Activated T-cell treated with anti-CD3 and anti-CD28 coated beads for 1 hour (primary cell): ENCODE measurements at places on chromosomes 1 and 21.
A peak's percentile ranks its signal among the peaks of the same experiment; 100 is the strongest.

DNA sequence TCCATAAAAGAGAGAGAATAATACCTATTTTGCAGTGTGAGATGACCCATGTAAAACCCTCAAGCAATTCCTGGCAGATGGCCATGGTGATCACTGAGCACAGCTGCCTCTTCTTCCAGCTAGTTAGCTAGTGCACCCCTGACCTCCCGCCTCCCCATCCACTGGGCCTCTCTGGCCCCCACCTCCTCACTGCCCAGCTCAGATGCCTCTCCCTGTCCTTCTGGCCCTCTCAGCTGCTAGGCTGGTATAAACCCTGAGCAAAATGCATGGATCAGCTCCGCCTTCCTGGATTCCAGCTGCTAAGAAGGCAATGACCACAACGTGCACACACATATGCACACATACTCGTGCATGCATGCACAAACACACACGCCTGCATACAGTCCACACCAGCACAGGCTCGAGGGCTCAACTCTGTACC is 117.2 kb downstream of the DMRTB1 start:
- no peak for DNase-seq

GRCh38 chr1:8649875-8650274 is 167.6 kb downstream of the RERE start:
- DNase-seq: no peak

GRCh38 chr1:6016191-6016865 is 24.1 kb upstream of the NPHP4 start:
- DNase-seq: no peak

DNA sequence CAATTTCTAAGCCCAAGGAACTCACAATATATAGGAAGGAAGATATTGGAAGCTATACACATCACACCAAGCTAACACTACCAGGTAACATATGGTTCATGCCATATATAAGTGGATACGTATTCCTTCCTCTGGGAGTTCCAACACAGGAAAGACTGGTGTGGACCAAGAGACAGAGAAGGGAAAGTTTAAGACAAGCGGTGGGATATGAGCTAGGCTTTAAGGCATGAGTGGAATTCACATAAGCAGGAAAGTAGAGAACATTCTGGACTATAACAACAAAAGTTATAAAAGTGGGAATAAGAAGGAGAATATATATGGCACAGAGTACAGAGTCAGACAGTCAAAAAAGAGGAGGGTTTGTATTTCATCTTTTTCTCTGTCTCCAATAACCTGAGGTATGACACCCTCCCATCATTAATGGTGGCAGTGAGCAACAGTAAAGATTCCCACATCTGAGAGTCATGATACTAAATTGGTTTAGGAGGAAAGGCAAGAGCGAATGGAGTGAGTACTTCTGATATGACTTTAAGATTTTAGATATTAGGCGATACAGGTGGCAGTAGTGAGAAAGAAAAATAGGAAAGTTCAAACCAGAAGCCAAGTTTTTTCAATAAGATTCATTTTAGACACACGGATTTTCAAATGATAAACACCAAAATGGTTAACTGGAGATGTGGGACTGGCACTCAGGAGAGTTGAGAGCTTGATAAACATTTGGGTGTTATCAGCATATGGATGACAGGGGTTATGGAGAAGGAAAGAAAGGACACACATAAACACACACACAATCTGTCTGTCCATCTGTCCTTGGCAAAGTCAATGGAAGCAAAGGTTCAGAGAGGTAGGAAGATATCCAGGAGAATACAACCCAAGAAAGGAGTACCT is 87.4 kb upstream of the TTC39A start:
- no peak for DNase-seq

GRCh38 chr1:54850737-54851136 is 36.3 kb downstream of the DHCR24 start:
- no peak for DNase-seq

GRCh38 chr1:109258481-109259466 is 9.4 kb downstream of the CELSR2 start:
- DNase-seq: no peak

DNA sequence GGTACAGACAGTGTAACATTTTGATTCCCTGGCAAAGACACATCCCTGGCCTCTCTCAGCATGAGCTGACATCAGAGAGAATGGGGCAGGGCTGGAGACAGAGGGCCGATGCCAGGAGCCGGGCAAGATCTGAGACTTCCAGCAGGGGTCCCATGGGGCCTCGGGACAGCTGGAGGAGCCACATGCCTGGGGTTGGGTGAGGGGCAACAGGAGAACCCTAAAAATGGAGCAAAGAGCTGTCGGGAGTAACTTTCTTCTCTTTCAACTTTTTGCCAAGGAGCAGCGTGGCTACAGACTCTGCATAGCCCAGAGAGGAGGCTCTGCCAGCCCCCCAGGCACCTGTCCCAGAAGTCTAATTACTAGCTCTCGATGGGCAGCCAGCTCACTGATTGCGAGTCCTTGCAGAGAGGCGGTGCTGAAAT is 130.8 kb downstream of the LACTBL1 start:
- no peak for DNase-seq

DNA sequence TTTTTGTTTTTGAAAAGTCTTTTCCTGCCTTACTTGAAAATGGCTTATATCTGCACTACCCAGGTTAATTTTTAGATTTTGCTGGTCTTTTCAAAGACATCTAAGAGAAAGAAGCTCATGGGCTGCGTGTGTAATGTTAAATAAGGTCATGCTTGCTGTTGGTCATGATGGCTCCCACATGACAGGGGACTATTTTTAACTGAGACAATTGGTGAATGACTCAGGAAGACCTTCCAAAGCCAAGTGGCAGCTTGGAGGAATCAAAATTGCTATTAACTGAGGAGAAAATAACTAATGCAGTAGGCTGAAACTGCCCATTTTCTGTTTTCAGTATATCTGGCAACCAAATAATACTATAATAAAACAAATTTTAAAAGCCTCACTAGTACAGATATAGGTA is 117.1 kb upstream of the SPAG17 start:
- no peak for DNase-seq

DNA sequence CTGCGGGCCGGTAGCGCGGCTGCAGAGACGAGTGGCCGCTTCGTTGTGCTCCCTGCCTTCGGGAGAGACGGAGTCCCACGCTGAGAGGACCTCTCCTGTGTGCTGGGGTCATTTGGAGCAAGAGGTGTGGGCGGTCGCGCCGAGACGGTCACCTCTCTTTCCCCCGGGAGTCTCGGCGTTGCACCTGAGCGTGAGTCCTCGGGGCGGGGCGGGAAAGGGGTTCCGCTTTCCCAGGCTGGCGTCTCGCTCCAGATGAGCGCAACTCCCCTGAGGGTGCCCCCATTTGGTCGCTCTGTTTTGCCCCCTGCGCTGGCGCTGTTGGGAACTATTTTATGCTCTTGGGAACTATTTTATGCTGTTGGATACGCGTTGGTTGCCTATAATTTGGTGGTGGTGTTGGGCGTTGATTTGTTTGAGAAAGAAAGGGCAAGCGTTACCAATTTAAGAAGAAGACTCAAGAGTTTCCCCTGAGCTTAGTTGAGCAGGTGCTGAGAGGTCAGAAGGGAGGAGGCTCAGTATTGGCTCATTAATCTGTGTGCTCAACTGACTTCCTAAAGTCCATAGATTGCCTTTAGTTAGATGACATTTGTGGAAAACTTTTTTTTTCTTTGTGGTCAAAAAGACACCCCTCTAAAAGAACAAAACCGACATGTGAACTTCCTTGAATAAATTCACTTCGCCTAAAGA is 683 bp downstream of the LRRC8B start:
- peak; percentile 16 for DNase-seq

GRCh38 chr1:75265792-75266191 is 131.6 kb downstream of the LHX8 start:
- no peak for DNase-seq

DNA sequence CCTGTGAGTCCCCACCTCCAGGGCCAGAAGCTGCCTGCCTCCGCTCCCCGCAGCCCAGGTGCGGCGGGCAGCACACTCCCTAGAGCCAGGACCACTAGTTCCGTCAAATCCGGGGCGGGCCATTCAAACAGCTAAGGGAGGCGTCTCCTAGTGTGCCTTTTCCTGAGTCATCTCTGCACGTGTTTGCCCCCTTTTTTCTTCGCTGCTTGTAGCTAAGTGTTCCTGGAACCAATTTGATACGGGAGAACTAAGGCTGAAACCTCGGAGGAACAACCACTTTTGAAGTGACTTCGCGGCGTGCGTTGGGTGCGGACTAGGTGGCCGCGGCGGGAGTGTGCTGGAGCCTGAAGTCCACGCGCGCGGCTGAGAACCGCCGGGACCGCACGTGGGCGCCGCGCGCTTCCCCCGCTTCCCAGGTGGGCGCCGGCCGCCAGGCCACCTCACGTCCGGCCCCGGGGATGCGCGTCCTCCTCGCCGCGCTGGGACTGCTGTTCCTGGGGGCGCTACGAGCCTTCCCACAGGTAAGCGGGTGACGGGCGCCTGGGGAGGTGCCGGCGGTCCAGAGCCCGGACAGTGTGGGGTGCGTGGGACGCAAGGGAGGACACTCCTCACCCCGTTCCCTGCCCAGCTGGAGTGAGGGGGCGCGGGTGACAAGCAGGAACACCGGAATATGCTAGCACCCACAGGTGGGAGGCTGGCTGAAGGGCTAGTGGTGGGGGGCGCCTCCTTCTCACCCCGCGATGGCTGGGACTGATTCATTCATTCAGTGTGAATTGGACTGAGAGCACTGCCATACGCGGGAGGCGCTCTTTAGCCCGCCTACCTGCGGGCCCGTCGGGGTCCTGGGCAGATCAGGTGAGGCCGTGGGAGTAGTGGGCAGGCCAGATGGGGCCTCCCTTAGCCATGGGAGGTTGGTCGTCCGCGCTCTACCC is at the start of gene TNFRSF8:
TNFRSF8 (plus strand) TSS at position 163 of the 932 bp plus-strand sequence; CDS start at position 459, 296 bp downstream.
- peak; percentile 15 for DNase-seq

DNA sequence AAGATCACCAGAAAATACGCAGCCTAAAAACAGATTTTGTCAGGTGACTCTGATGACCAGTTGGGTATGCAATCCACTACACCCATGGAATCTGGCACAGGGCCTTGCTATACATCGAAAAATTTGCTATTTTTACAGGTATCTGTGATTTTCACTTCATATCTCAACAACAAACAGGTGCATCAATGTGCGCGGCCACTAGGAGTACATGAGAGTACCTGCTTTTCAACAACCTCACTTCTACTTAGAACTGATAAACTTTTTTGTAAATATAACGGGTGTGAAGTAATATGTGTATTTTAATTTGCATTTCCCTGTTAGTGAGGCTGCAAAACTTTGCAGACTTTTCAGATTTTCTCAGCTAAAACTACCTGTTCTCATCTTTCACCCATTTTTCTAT is 80.8 kb downstream of the SLC45A1 start:
- DNase-seq: no peak

- no peak for DNase-seq
These were observed 77.4 kb upstream of the BACH1 start for GRCh38 chr21:29221253-29221744.

DNA sequence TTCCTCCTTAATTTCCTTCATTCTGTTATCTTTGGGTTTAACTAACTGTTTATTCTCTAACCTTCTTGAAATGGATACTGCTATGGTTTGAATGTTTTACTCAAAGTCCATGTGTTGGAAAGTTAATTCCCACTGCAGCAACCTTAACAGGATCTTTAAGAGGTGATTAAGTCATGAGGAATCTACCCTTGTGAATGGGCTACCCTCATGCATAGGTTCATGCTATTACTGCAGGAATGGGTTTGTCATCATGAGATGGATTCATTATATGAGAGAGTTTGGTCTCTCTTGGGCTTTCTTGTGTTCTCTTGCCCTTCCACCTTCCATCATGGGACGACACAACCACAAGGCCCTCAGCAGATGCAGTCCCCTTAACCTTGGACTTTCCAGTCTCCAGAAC is 516.9 kb downstream of the ADGRL2 start:
- no peak for DNase-seq

DNA sequence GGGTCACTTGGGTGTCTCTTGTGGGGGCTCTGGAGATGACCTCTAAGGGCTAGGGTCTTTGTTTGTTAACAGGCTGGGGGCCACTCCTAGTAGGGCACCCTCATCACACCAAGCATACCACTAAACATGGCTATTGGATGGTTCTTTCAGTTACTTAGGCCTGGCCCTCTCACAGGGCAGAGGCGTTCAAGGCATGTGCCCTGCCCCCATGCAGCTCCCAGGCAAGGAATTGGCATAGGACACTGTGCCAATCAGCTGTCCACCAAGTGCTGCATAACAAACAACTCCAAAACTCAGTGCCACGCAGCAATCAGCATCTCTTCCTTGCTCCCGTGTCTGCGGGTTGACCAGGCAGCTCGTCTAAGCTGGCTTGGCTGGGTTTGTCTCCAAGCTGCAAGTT is 2.1 kb upstream of the KCNAB2 start:
- no peak for DNase-seq

GRCh38 chr1:110004583-110004982 is 20.0 kb downstream of the AHCYL1 start:
- no peak for DNase-seq

GRCh38 chr1:20109223-20109856 is 10.0 kb downstream of the PLA2G2D start:
- no peak for DNase-seq

DNA sequence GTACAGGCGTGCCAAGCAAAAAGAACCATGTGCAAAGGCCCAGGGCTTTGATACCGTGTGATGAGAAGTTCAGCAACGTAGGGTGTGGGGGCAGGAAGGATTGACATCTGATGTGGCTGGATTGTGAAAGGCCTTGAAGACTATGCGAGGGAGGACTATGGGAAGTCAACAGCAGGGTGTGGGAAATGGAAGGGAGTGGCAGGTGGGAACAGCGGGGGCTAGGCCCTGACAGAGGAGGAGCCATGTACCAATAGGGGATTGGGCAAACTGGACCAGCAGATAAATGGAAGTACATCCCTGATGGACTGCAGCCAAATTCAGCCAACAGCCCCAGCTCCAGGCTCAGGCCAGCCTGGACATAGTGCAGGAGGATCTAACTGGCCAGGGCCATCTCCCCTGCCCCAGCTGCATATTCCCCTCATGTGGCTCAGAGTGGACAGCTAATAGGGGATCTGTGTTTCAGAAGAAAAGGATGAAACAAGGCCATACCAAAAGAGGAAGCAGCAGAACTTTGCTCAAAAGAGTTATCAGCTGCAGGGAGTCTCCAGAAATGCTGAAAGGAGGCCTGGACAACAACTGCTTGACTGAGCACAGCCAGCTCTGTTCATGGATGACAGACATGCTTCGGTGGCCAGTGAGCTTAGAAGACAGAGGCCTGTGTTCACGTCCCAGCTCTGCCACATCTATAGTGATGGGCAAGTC is 140.2 kb upstream of the SGIP1 start:
- DNase-seq: no peak

DNA sequence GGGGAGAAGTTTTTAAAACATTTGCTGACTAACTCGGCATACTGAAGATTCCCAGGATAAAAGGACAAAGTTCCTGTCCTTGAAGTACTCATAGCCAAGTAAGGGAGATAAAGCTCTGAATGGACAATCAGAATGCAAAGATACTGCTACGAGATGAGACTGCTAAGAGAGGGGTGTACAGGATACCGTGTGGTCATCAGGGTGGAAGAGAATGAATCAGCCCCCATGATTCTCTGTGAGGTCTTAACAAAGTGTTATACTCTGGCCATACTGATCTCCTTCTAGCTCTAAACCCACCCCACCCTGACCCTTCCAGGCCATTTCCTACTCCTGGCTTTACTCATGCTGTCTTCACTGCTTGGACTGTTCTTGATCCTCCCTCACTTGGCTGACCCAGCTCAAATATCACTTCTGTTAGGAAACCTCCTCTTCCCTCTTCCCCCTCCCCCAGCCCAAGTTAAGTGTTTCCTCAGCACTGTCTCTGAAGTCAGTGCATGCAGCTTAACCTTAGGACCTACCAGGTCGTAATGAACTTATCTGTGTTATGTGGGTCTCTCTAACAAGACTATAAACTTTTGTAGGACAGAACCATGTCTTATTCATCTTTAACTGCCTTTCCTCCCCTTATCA is 15.8 kb upstream of the MAGOH start:
- DNase-seq: no peak
